ENCODE measurements at places on chromosomes 2 and 18.
A peak's percentile ranks its signal among the peaks of the same experiment; 100 is the strongest.

DNA sequence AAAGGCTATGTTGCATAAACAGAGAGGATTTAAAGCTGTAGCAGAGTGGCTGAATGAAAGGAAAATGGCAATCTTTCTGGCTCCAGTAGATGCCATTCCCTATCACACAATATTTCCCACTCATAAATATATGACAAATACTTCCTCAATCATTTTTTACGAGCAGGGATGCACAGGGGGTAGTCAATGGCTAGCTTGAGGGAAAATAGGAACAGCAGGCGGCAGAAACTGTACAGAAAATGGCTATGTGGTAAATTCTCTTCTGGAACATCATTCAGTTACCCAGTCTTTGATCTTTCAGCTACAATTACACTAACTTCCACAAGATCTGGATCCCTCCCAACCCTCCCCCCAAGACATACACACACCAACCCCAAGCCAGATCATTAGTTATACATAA, 127.2 kb downstream of the OLA1 start:
- DNase-seq: no peak

DNA sequence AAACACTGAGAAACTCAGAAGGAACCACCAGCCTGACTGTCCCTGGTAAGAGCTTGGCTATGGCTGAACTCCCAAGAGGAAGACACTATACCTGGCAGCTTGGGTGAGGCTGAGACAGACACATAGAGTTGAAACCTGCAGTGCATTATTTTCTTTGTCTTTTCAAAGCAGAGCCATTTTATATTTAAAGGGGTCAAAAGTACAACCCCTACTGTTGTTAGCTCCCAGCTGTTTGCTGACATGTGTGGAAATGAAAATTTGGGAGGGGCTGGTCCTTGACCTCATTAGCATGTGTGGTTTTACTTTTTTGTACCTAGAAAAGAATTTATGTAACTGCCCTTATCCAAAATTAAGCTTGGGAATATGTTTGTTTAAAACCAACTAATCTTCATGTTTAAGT, 309.0 kb downstream of the RPRM start:
- no peak for DNase-seq

GRCh38 chr2:96163415-96163767, 18.2 kb upstream of the DUSP2 start:
- no peak for DNase-seq

DNA sequence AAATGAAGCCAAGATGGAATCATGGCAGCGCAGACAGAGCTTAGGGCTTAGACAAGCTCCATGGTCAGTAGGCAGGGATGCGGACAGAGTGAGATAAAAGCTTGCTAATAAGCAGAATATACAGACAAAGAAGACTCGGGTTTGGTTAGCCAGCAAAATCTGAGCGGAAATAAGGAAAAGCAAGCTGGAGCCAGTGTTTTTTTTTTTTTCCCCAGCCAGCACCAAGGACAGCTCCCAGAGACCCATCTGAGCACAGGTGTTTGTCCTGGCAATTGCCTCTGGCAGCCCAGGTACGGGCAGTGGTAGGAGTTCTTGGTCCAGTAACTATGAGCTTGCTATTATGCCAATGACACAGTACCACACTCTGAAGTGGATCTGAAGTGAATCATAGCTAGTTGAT, 187.6 kb downstream of the ADCYAP1 start:
- no peak for DNase-seq

- no peak for DNase-seq
Measured at GRCh38 chr2:134140251-134140661, 113.6 kb upstream of the MGAT5 start.

DNA sequence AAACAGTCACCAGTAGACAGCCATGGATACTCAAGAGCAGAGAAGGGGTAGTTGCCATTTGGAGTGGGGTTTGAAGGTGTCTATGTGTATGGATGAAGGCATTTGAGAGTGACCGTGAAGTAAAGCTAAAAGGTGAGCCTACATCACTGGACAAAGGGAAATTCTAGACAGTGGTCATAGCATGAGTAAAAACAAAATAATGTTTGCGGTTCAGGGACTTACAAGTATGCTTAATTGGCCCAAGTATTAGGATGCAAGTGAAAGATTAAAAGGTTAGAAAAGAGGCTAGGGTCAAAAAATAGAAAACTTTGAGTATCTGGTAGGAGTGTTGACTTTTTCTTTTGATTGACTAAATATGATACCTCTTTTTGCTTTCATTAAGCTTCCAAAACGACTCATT, 238.1 kb upstream of the SLC8A1 start:
- no peak for DNase-seq

DNA sequence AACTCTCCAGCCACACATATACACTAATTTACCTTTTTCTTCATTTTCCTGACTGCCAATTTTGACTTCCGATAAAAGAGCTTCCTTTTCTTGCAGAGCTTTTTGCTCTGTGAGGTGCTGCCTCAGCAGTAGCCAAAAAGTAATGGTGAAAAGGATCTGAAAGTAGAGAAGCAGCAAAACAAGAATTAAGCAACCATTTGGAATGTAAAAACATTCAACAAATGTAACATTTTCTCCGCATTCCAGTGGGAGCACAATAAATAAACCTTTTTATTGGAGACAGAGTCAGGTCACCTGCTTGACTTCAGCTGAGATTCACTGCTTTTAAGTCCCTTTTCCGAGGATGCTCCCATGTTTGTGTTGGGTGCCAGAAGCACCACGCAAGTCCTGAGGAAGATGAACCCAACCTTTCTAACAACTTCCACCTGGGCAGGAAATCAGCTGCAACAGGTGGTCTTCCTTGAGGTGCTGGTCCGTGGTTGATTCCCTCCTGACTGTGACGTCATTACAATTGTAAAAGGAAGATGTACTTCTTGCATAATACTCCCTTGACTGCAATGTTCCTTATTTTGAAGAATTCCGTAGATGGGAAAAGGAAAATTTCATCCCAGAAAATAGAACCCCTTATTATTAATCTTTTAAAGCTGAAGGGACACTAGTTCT, 265.5 kb downstream of the NAPG start:
- no peak for DNase-seq

- DNase-seq: peak; percentile 83
Measured at GRCh38 chr2:18987592-18988073, 370.8 kb downstream of the OSR1 start.
